ENCODE measurements at places on chromosomes 4 and X. TPM values are rescaled to one million over a fixed set of nuclear protein-coding genes. Genes with fewer than 3 reads are reported as not detected.

Gene CETN2
- total RNA-seq = 31.8 TPM

Gene PHEX
- 0.24 TPM for total RNA-seq

Gene TGIF2LX
- total RNA-seq = not detected

Gene ARX
- total RNA-seq = not detected

Gene OTUD6A
- not detected for total RNA-seq
